GDM1 (cell line): ENCODE measurements at places on chromosomes 7 and 10.

DNA sequence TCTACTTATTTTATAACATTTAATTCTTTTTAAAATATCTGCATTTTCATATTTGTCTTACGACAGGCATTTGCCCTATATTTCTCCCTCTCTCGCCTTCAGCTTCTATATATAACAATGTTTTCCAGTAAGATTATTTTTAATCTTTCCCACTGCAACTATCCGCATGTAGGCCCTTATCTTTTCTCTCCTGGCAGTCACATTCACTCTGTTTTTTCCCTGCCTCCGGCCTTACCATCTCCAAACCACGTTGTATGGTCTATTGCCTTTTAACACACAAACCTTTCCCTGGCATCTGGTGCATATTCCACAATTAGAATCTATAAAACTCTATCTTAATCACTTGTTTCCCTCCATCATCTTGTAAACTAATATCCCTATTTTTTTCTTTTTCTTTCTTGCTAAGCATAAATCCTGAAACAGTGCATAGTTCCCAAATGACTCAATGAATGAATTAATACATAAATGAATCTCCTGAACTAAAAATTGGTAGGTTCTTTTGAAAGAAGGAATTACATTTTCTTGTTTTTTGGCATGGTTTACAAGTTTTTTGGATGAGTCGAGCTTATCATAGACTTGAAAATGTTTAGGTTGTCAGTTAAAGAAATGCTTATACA is 173.2 kb downstream of the SEMA3A start:
- no peak for DNase-seq

DNA sequence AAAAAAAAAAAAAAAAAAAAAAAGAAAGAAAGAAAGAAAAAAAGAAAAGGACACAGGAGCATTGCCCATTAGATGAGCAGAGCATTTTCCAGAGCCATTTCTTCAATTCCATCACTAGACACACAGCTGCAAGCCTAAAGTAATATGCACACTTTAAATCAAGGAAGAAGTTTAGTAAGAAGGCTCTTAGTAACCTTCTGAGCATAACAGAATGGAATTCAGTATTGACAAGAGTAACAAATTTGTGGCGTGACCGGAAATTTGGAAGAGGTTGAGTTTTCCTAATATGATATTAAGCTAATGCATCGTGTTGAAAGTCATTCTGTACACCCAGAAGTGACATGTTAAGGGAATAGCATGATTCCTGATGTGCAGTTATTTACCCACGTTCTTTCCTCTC is 35.3 kb downstream of the SMURF1 start:
- DNase-seq = no peak

GRCh38 chr7:138359870-138360559 is 100.0 kb upstream of the TRIM24 start:
- DNase-seq = no peak

GRCh38 chr7:24133691-24134090 is 150.3 kb upstream of the NPY start:
- DNase-seq = no peak

DNA sequence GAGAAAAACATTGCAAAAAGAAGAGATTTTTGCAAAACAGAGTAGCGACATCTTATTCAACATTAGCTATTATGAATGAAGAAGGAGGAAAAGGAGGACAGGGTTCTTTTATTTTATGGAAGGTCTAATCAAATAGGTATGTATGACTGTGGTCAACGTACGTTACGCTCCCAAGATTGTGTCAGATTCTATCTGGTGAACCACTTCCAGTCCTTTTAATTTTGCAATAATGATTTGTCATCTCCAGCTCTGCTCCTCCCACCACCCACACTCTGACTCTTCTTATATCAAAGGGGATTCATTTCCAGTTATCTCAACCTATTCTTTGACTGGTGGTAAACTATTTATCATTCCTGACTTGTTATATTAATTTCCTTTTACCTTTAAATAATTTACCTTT is 259.9 kb downstream of the CACNA2D1 start:
- no peak for DNase-seq

- no peak for DNase-seq
Observed at GRCh38 chr10:108663587-108663986, 1259.7 kb downstream of the XPNPEP1 start.

DNA sequence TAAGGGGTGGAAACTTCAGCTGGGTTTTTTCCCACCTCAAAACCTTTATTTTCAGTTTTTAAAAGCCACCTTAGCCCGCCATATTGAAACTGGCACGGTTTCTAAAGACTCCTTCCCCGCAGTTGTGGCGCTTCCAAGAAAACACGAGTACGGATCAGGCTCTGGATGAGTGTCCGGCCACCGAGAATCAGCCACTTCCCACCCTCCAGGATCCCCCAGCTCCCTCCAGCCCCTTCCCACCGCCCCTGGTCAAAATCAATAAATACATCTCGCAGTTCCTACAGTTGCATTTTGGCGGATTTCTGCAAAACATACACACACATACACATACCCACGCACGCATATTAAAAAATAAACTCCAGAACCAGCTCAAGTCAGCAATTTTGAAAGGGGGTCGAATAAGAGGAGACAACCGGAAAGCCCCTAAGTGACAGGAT is 1.1 kb downstream of the SFMBT2 start:
- no peak for DNase-seq

- DNase-seq = peak; percentile 14
Observed at GRCh38 chr10:96370584-96371157, 11.9 kb upstream of the OPALIN start.

GRCh38 chr10:122186816-122187810 is 84.0 kb upstream of the BTBD16 start:
- no peak for DNase-seq

DNA sequence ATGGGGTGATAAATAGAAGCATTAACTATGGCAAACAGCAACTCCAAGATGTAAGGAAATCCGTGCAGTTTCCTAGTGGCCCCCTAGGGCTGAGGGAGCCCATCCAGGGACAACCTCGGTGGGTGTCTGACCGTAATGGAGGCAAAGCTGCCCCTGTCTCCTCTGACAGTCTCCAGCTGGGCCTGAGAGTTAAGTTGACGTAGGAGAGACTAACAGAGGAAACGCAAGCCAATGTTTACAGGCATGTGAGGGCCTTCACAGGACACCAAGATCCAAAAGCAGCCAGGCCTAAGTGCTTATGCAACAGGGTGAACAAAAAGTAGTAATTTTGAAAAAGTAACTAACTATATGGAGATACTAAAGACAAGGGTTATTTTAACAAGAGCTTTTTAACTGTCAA is 330.0 kb upstream of the C7orf33 start:
- no peak for DNase-seq

GRCh38 chr7:91083855-91084644 is 180.2 kb upstream of the FZD1 start:
- DNase-seq = no peak

- peak; percentile 12 for DNase-seq
Observed at GRCh38 chr10:63265222-63265617, 132.1 kb downstream of the NRBF2 start.

DNA sequence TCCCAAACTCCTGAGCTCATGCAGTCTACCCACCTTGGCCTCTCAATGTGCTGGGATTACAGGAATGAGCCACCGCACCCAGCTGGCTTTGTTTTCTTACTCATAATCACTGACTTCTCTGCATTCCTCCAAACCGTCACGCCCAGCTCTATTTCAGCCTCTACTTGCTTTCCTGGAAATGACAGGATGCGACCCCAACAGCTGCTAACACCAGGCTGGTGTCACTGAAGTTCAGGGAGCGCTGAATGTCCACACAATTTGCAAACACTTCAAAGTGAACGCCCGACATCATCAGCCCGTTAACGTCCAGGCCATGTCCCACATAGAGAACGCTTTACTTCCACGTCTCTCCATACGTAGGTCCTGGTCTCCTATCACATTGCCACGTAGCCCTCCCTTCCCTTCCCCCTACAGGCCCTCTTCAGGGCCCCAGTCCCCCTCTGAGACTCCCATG is 12.8 kb upstream of the PROSER2 start:
- DNase-seq = no peak

DNA sequence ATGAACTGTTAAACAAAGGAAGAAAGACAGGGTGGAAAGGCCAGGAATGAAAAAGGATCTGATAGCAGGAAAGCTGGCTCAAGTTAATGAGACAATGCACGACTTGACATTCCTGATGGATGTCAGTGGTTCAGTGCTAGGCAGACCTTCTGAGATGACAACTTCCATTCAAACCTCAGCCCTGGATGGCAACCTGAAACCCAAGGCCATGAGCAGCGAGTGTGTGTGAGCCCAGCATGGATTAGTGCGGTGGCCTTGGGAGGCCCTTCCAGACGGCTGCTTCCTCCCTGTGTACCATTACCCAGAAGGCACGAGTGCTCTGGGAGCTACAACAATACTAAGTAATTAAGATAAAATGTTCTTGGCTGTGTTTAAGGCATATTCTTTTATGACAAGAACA is 18.8 kb downstream of the TRIL start:
- no peak for DNase-seq

GRCh38 chr7:27895551-27895950 is 155.6 kb downstream of the TAX1BP1 start:
- DNase-seq = peak; percentile 74

DNA sequence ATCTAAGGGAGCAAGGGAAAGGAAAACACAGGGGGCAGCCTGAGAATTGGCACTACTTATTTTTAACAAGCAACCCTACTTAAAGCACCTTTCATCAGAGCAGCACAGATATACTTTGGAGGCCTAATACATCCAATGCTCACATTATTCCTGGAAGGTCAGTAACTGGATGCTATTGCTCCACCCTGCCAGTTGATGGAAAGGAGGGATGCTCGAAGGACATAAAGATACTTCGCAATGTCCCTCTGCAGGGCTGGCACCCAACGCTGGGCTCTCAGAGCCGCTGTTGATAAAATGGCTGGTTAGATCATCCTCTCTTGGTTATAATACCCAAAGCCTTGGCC is 307.9 kb upstream of the AOAH start:
- DNase-seq = no peak

DNA sequence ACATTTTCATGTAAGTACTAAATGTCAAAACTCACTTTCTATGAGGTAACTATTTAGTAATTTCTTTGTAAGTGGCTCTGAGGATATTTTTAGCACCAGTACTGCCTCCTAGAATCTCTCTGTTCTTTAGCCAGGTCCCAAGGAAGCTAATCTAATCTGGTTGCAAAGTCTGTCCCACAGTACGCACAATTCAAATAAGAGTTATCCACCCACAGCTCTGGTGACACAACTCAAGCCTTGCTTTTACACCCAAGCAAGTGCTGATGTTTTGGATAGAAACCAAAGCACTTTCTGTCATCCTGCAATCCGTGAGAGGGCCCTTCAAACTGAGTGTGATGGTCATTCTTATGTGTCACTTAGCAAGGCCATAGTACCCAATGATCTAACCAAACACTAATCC is 14.5 kb downstream of the GIMAP5 start:
- no peak for DNase-seq

DNA sequence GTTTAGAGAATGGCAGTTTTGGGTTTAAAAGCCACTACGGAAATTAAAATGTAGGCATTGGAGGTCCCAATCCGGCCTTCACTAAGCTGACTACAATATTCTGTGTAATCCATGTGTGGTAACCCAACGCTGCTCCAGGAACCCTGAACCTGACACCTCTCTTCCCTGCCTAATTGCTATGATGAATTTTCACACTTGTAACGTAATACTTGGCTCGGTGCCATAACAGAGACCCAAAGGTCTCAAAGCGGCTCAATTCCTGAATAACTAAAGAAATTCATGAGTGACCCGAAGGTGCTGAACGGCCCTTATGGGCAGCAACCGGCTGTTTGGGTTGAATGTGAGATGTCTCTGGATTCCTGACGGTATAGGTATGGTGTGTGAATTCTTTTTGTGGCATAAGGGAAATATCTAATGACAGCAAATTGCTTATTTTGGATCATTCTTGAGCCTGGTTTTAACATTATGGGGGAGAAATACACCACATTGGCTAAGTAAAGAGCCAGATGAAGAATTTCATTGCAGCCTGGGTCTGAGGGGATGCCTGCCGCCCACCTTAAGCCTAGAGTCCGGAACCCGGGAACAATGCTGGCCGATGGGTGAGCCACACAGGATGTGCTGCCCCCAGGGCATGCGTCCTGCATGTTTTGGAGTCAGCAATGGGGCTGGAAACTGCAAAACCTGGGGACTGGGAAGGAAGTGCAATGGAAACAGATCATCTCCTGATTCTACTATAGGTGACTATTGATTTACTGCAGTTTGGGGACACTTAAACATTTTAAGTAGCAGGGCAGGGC is 69.7 kb upstream of the FZD8 start:
- no peak for DNase-seq

- no peak for DNase-seq
Observed at GRCh38 chr7:1642291-1642731, 27.8 kb upstream of the ELFN1 start.

- no peak for DNase-seq
Observed at GRCh38 chr7:111363099-111363498, 199.2 kb downstream of the IMMP2L start.

GRCh38 chr7:90920336-90920735 is 324.2 kb downstream of the CDK14 start:
- no peak for DNase-seq

- no peak for DNase-seq
Observed at GRCh38 chr7:47213276-47213675, 368.6 kb downstream of the TNS3 start.

DNA sequence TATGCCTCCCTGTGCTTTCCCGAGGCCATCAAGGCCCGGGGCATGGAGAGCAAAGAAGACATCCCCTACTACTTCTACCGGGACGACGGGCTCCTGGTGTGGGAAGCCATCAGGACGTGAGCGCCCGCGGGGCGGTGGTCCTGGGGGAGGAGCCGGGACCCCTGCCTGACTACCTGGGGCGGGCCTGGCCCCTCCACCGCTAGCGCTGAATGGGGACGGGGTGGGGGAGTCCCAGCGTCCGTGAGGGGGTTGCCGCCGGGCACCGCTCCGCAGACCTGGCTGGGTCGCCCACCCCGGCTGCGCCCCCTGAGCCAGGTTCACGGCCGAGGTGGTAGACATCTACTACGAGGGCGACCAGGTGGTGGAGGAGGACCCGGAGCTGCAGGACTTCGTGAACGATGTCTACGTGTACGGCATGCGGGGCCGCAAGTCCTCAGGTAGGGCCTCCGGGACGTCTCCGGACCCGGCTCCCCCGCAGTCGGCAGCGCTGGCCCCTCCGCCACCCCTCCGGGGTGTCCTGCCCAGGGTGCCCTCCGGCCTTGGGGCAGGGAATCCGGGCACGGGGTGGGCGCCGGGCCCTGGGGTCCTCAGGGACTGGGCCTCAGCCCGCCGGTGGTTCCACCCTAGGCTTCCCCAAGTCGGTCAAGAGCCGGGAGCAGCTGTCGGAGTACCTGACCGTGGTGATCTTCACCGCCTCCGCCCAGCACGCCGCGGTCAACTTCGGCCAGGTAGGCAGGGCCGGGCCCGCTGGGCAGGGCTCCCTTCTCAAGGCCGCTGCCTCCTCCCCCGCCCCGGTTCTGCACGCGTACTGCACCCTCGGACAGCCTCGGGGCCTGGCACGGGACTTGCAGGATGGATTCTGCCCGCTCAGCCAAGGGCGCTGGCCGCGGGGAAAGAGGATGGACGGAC is 69.3 kb downstream of the ALOX5 start:
- no peak for DNase-seq

DNA sequence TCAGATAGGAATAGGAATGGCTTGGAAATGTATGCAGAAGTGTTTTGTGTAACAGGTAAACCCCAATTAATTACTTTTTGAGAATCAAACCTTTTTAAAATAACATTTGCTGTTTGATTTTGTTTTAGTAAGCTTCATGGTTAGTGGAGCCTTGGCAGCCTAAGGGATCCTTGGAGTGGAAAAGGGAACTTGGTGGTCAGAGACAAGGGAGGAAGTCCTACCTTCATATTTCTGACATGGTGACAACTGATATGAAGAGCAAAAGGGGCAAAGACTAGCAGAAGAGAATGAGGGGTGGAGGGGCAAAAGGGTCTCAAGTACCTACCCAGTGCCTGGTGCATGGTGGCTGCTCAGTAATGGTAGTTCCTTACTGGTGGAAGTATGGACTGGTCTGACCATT is 32.3 kb downstream of the AHCYL2 start:
- peak; percentile 19 for DNase-seq
